Stimulated activated CD4-positive, alpha-beta T cell treated with anti-CD3 and anti-CD28 coated beads, Interleukin-15, amount 100 ng/mL, for 24 hours (primary cell): ENCODE measurements at places on chromosomes 5 and 9.

DNA sequence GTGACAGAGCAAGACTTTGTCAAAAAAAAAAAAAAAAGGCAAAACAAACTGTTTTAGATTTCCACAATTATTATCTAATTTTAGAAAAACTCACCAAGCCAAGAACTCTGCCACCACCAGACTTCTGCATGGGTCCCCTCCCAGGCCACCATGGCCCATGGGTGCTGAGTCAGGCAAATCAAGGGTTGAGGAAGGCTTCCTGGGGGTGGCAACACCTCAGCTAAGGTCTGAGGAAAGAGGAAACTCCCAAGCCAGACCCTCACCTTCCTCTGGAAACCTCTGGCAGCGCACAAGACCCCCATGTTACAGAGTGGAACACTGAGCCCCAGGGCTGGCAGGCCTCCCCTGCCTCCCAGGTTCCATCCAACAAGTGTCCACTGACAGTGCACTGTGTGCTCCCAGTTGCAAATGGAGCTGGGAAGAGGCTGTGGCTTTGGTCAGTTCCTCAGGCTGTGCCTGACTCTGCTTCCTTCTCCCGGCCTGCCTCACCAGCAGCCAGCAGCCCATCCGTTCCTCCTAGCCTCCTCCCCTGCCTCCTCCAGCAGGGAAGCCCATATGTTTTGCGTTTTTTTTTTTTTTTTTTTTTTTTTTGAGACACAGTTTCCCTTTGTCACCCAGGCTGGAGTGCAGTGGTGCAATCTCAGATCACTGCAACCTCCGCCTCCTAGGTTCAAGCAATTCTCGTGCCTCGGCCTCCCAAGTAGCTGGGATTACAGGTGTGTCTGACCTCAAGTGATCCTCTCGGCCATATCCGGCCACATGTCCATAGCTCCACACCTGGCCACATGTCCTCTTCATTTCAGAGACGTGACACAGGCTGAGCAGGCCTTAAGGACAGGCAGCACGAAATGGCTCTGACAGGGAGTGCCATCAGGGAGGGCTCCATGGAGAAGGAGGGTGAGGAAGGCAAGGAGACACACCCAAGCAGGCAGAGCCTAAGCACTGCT is 3.5 kb upstream of the SUSD3 start:
- DNase-seq: no peak

DNA sequence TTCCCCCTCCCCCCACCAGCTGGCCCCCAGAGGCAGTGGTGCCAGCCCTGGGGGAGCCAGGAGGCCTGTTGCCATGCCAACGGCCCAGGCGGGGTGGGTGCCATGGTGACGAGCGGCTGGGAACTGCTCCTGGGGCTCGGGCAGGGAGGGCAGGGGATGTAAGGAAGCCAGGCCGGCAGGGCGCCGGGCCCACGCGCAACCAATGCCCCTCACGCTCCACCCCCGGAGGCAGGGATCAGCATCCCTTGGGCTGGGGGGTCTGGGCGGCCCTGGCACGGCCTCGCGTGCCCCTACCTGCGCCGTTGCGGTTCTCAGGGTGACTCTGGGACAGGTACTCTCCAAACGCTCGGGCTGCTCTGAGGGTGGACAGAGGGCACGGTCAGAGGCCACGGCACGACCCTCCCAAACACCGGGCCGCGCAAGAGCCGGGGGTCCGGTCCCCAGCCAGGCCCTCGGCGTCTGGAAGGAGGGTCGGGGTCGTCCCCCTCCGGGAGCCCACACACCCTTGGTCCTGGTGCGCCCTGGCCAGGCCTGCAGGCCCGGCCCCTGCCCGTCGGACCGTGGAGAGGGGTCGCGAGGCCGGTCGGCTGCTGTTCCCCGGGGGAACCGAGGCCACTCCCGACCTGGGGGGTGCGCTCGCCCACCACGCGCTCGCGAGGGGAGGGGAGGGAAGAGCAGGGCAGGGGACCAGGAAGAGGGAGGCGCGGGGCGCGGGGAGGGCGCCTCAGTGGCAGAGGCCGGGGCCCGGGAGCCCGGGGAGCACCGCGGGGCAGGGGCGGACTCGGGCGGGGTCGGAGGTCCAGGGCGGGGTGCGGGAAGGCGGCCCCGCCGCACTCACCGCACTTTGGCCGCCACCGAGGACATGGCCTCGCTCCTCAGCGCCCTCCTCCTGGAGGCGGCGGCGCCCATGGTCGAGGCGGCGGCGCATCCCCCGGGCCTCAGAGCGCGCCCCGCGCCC is 661 bp downstream of the NSMF start:
- DNase-seq: no peak

GRCh38 chr9:131407717-131408195 is 13.9 kb downstream of the PRRC2B start:
- DNase-seq: peak; percentile 35

DNA sequence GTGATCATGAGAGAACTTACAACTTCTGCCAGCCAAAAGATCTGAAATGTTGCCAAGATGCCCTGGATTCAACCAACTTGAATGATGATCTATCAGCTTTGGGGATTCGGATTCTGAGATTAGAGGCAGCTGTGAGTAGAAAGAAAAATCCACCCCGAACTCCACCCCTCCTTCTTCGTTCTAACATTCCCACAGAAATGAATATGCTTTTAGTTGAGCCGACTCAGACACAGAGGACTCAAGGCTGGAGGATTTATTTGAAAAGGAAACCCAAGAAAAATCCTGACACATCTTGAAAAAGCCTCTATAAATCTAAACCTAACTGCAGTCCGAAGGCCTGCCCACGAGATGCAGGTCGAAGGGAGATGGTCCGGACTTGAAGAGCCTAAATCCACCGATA is 275.0 kb downstream of the GAS1 start:
- no peak for DNase-seq

DNA sequence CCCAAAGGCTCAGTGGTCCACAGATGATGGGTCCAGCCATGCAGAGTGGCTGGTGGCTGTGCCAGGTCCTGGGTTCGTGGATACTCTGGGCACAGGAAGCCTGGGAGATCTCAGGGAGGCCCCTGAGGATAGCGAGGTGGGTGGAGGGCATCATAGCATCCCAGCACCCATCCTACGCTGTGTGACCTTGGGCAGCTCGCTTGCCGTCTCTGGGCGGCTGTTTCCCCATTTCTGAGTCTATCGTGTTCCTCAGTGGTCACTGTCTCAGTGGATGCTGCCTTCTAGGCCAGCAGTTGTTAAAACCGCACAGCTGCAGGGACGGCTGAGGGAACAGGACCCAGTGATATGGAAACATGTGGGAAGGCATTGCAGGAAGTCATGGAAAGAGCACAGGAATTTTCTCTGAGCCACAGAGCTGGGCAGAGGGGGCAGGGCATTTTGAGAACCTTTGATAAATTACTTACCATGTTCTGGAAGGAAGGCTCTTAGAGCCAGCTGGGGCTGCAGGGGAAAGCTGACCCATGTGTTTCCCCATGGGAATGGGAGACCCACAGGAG is 86.4 kb upstream of the COL5A1 start:
- DNase-seq: no peak

DNA sequence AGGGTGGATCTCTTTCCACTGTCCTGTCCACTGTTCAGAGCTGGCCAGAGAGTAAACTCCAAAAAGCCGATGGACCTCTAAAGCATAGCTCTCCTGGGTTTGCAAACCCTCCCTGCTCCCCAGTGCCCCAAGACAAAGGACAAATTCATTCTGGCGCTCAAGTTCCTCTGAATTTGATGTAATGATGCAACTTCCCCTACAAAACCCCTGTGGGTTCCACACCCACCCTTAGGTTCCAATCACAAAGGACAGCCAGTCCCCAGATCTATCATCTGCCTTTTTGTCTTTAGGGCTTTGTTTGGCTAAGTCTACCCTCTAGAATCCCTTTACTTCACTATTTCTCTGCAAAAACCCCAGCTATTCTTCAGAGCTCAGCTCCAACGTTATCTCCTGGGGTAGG is 57.4 kb upstream of the SLC25A51 start:
- DNase-seq: no peak

DNA sequence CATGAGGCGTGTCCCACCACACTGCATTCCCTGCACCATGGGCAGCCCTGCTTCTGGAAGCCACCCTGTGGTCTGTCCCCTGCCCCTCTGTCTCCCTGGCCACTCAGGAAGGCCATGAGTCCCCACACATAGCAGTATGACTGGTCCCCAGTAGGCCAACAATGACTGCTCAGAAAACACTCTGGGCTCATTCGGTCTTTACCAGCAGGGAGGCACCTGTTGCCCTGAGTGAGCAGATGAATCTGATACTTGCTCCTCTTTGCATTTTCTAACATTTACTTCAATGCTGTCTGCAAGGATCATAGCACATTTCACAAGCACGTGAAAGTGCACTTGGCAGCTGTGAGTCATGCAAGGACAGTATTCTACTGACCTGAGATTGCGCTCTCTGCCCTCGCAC is 365.4 kb upstream of the IRX1 start:
- DNase-seq: no peak

DNA sequence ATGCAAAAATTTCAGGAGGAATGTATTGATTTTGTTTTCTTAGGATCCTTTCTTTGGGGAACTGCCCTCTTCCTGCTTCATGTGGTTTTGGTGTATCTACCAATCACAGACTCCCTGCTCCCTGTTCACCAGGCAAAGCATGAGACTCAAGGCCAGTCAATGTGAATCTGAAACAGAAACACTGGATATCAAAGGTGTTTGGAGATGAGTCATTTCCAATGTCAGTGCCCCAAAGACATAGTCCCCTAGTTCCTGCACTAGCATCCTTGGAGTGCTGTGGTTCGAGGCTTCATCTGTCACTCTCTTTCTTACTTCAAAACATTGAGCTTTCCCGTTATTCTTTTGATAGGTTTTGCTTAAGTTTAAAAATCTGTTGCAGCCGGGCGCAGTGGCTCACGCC is 8.1 kb downstream of the PPP3R2 start:
- DNase-seq: peak; percentile 9

DNA sequence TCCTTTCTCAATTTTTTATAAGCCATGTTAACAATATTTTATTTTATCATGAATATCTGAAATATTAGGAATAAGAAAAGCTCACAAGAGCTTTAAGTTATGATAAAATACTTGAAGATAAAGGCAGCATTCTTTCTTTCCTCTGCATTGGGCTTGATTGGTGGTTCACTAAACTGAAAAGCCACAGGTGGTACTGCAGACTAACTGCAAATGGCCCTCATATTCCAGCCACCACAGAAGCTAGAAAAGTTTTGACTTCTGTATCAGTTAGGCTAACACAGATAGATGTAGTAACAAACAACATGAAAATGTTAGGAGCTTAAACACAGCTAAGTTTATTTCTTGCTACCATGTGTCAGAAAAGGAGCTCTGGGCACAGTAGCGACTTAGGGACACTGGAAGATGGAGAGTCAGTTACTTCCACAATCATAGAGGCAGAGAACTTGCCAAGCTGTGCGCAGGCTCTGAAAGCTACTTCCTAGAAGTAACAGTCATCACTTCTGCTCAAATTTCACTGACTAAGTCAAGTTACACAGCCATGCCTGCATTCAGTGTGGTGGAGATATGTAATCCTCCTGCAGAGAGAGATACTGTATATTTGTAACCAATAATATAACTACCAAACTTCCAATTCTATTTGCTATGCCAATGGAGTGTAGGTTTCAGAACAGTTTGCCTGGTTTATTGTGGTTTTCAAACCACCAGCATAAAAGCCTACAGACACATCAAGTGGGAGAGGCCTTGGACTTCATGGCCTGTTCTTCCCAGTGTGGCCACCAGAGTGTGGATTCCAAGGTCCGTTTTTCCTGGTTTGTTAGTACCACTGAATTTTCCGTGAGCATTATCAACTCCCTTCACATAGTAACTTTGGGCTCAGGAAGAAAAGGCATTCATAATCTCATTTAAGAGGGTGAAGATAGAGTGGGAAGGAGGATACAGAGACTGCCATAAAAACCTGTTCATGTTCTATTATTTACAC is 268.3 kb downstream of the PJA2 start:
- no peak for DNase-seq

GRCh38 chr9:23551929-23552707 is 273.9 kb downstream of the ELAVL2 start:
- DNase-seq: no peak

- DNase-seq: no peak
These were observed 647.4 kb upstream of the SGCD start for GRCh38 chr5:155679530-155679929.

- DNase-seq: no peak
These were observed 189.0 kb upstream of the EGFLAM start for GRCh38 chr5:38069360-38069759.

DNA sequence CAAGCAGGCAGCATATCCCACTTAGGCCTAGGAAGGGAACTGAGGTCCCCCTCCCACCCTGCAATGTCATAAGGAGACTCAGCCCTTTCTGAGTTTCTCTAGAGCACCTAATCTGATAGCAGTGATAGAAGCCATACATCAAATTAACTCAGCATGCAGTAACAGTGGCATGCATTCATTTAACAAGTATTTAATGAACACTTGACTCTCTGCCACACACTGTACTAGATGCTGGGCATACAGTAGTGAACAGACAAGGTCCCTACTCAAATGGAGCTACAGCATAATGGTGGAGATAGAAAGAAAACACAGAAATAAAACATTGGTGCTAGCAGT is 58.6 kb downstream of the SLC22A5 start:
- no peak for DNase-seq

- no peak for DNase-seq
These were observed 240.8 kb downstream of the NPR3 start for GRCh38 chr5:32951878-32952277.

GRCh38 chr9:100575006-100575405 is 2.9 kb upstream of the CAVIN4 start:
- no peak for DNase-seq

DNA sequence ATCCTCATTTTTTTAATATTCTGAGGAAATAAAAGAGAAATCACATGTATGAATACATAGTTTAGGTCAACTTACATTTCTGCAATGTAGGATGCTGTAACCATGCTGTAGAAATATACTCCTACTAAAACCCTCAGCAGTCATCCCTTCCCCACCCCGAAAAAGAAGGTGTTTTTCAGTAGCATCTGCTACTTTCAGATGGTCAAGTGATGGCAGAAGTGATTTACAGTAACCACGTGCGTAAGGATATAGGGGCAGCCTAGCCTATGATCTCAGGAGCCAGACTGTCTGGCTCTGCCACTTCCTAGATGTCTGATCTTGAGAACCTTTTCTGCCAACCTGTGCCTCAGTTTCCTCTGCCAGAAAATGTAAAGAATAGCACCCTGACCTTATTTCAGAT is 26.0 kb upstream of the SYK start:
- no peak for DNase-seq

GRCh38 chr5:137481596-137481995 is 17.5 kb downstream of the SPOCK1 start:
- no peak for DNase-seq

- no peak for DNase-seq
These were observed 58.5 kb downstream of the KCNIP1 start for GRCh38 chr5:170562166-170562874.

DNA sequence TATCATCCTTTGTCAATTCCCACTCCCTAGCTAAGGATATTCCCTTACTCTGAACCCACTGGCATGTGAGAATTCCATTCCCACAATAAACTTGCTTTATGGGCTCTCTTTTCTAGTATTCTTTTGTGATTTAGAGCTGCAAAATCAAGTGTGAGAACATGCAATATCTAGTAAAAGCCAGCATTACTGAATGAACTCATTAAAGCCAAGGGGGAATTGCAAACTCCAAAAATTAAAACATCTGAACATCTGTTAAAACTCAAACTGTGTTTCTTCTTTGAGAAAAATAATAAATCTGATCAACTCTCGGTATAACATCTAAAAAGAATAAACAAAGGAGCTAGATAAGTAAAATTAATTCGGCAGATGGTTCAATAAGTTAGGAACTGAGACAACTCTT is 53.1 kb upstream of the MPDZ start:
- no peak for DNase-seq
